ENCODE measurements at places on chromosomes 1 and 21. TPM values are rescaled to one million over a fixed set of nuclear protein-coding genes. Genes with fewer than 3 reads are reported as not detected.

Gene PALMD
- total RNA-seq = 10.7 TPM

DNA sequence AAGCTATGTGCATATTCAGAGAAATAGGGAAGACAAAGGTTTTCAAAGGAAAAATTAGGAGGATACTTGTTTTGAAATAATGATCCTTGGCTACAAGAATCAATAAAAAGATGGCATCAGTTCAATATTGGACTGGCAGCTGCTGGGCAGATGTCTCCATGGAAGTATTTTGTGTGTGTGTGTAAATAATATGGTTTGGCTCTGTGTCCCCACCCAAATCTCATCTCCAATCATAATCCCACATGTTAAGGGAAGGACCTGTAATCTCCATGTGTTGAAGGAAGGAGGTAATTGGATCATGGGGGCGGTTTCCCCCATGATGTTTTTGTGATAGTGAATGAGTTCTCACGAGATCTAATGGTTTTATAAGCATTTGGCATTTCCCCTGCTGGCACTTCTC is 40.4 kb upstream of the LRRC7 start:
- no peak overlapping the region for H3K4me3 ChIP-seq
- H3K36me3 ChIP-seq = no peaks in the 10 kb centered on the region
- no peaks in the 10 kb centered on the region for H3K27me3 ChIP-seq
- no peak for DNase-seq

DNA sequence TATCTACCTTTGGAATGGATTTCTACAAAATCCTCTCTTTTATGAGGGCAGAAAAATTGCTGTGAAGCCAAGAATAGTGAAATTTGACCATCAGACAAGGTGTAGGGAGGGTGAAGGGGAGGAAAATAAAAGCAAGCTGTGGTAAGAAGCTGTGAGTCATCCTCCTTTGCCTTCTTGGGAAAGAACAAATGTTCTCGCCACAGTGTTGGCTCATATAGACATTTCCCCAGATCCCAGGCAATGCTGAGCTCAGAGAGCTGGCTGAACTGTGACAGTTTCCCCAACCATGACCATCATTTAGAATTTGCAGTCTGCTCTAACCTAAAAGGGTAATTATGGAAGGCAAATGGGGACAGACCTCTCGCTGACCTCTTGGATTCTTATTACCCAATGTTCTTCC is 235.4 kb downstream of the PBX1 start:
- H3K4me3 ChIP-seq = no peak overlapping the region
- H3K27ac ChIP-seq = peak overlapping the region; percentile 79
- H3K4me1 ChIP-seq = peaks cover 57% of the 10 kb centered on the region
- DNase-seq = peak; percentile 87

- peak overlapping the region; percentile 15 for H3K27ac ChIP-seq
- DNase-seq = no peak
- H3K36me3 ChIP-seq = peaks cover 13% of the 10 kb centered on the region
Measured at GRCh38 chr21:44304011-44304616, 4.3 kb downstream of the PFKL start.

Gene GPX7
- 17.0 TPM for total RNA-seq

Gene CFAP107
- total RNA-seq = not detected
